ENCODE measurements at places on chromosomes 11 and 22.

DNA sequence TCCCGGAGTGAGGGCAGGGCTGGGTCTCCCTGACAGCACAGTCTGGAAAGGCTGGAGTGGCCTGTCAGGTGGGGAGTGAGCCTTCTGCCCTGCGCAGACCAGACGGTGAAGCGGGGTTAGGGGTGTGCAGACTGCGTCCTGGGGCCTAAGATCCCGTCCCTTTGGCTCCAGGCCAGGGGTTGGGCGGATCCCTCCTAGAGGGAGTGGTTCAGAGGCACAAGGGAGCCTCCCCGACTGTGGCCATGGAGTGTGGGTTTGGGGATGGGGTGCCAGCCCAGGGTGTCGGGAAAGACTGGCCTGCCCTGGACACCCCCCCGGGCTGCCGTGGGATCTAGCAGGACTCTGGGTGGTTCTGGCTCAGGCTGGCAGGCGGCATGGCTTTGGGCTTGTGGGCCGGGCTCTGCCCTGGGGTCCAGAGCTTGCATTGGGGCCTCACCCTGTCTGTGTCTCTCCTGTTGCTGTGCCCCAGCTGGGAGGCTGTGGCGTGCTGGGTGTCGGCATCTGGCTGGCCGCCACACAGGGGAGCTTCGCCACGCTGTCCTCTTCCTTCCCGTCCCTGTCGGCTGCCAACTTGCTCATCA lies 19.5 kb downstream of the TSPAN4 start:
- DNase-seq, result no peak

- DNase-seq, result no peak
Measured at GRCh38 chr11:12172493-12173013, 62.2 kb downstream of the MICAL2 start.

DNA sequence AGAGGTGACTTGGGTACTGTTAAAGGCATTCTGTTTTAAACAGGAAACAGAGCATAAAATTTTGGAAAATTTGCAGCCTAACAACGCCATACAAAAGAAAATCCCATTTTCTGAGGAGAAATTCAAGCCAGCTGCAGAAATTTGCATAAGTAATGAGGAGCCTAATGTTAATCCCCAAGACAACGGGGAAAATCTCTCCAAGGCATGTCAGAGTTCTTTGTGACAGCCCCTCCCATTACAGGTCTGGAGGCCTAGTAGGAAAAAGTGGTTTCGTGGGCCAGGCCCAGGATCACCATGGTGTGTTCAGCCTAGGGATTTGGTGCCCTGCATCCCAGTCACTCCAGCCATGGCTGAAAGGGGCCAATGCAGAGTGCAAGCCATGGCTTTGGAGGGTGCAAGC lies 1333.1 kb upstream of the TENM4 start:
- DNase-seq, result no peak

DNA sequence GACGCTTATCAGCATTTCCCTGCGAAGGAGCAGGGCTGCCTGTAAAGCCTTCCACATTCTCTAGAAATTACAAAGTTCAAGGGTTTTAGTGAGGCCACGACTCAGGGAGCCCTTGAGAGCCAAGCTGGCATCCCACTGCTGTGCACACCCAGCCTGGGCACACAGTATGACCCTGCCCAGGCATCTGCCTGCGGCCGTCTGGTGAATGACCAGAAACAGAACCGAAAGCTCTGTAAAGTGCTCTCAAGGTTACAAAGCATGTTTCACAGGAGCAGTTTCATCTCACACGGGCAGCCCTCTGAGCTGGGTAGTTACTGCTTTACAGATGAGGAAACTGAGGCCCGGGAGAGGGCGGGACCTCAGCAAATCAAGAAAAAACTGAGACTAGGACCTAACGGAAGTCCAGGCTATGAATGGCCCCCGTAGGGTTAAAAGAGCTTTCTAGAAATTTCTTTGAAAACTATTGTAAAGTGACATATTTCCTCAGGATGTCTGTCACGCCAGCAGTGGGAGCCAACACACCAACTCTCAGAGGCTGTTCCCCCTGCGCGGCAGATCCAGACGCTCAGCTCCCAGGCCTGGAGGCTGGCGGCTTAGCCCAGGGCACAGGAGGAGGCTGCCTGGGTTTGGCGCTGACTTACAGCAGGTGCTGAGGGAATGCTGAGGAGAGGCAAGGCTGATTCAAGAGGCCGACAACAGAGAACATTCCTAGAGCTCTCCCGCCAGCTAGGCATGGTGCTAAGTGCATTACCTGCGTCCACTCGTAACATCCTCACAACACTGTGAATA lies 7.7 kb upstream of the TCF20 start:
- DNase-seq, result no peak

- DNase-seq, result no peak
Measured at GRCh38 chr11:69665669-69666068, 9.5 kb downstream of the LTO1 start.

GRCh38 chr11:92678008-92678611 lies 291.3 kb upstream of the MTNR1B start:
- no peak for DNase-seq

DNA sequence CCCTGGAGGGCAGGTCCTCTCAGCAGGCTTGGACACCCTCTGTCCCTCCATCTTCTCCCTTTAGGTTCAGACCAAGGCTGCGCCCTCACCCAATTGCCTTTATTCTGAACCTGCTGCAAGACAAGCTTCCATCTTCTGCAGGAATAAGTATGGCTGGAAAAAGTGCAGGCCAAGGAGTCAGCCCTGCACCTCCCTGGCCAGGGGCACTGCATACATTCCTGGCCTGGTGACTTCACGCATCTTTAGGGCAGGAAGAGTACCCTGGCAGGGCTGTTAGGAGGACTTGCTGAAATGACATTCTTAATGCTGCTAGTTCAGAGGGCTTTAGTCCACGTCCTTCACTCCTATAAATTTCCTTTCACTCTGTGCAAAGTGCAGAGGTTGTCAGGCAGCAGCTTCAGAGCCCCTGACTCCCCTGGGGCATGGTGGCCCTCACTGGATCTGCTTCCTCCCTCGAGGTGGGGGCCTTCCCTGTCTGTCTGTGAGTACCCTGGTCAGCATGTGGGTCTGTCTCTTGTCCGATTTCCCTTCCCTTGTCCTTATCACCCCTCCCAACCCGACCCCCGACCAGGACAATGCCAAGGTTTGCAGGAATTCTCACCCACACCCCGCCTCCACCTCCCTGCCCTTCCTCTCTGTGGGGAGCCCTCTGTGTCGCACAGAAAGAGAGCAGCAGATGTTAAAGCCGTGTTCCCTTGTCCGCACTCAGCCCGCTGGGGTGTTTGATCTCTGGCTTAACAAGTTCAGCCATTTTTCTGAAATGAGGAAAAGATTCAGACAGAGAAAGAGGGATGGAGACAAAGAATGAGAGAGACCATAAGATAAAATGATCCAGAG lies 124.5 kb upstream of the SYT13 start:
- DNase-seq, result no peak

GRCh38 chr11:6876325-6876724 lies at the start of gene OR10A4:
Gene OR10A4 (plus strand): TSS chr11:6876625. CDS start chr11:6876648, 23 bp downstream.
- no peak for DNase-seq

DNA sequence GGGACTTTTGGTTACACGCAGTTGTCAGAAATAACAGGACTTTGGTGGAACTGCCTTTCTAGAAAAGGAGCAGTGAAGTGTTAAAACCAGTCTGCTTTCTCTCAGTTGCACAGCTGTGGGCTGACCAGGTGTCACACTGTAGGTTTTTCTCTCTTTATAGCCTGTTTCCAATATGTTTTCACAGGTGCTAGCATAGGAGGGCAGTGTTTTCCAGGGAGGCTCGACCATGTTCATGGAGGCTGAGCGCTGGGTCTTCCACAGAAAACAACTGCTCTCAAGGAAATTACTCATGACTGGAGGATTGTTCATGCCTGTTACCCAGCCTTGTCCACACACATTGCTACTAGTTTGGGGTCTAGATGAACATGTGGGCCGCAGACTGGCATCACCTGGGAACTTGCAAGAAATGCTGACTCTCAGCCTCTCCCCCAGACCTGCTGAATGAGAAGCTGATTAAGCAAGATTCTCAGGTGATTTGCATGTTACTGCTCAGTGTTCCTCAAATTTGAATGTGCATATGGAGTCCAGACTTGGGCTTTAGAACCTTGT lies 157.7 kb downstream of the MAML2 start:
- DNase-seq, result no peak

GRCh38 chr11:120807414-120808150 lies 216.3 kb upstream of the TBCEL start:
- DNase-seq, result no peak

- peak; percentile 5 for DNase-seq
Measured at GRCh38 chr11:13669544-13670488, 1.3 kb downstream of the FAR1 start.

- no peak for DNase-seq
Measured at GRCh38 chr11:46625406-46625805, 8.1 kb downstream of the ATG13 start.

GRCh38 chr11:102467080-102467708 lies 14.6 kb upstream of the TMEM123 start:
- no peak for DNase-seq

GRCh38 chr11:71433648-71434450 lies 14.3 kb downstream of the DHCR7 start:
- no peak for DNase-seq

DNA sequence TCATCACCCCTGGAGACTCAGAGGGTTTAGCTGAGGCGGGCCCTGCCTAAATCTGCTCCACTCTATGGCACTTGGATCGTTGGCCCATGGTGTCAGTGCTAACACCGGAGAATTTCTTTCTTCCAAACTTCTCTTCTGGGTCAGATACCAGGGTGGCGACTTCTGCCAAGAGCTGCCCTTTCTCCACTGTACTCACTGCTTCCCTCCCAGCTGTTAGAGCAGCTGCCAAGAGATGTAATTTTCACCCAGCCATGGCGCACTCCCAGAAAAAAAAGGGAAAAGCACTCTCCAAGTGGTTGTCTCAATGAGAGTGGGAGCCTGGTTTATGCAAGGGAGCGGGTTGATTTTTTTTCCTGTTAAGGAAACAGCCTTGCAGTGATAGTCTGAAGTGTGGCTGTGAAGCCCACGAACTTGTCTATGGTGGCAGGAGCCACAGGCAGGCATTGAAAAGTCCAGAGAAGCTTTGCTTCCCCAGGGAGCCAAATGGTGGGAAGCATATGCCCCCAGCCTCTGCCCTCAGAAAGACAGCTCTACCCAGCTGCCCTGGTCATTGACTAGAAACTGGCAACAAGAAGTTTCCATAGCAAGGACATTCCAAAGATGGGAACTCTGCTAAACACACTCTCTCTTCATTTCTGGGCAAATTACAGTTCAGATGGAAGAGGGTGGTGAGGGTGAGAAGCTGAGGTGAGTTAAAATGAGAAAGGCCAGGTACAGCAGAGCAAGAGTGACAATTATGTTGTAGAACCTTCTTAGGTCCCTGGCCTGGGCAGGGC lies 10.7 kb downstream of the PCSK7 start:
- DNase-seq, result no peak

DNA sequence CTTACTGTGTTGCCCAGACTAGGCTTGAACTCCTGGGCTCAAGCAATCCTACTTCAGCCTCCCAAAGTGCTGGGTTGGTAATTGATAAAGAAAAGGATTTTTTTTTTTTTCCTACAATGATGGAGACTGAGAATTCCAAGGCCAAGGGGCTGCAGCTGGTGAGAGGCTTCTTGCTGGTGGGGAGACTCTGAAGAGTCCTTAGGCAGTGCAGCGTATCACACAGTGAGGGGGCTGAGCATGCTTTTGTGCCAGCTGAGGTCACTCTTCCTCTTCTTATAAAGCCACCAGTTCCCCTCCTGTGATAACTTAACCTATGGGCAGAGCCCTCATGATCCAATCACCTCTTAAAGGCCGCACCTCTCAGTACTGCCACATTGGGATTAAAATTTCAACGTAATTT lies 28.2 kb upstream of the CCDC81 start:
- no peak for DNase-seq

- DNase-seq, result no peak
Measured at GRCh38 chr22:27203276-27203660, 545.9 kb downstream of the MIAT start.

DNA sequence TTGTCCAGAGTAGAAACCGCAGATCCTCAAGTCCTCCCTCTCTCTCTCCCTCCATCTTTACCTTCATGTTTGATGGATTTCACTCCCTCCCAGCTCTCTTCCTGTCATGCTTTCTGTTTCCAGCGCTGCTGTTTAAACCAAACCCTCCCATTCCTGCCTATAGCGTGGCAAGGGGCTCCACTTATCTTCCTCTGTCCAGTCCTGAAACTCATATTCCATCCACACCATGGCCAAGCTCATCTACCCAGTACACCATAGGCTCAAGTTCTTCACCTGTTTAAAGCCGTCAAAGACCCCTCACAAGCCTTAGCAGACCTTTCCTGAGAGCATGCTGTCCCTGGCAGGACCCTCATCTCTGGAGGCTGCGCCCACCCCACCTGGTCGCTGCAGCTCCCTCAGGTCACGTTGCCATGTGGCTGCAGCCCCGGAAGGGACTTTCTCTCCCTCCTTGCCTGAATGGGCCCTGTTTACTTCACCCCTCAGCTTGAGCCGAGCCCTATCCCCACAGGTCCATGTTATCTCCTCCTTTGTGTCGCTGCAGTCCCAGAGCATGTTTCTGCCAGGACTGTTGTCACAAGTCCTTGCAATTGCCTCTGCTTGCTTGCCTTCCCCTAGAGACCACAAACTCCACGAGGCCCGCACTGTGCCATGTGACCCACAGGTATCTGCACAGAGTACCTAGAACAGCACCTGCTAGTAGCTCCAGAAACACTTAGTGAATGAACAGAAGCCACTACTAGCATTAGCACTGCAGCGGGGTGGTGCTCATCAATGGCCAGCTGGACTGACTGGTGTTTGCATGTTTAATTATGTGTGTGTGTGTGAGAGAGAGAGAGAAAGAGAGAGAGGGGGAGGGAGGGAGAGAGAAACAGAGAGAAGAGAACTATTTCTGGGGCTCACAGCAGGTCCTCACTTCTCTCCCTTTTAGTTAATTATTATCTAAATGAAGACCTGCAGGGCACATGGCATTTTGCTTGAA lies 149.4 kb upstream of the SNX19 start:
- DNase-seq, result no peak

- no peak for DNase-seq
Measured at GRCh38 chr22:17109976-17110375, 11.2 kb downstream of the TMEM121B start.

DNA sequence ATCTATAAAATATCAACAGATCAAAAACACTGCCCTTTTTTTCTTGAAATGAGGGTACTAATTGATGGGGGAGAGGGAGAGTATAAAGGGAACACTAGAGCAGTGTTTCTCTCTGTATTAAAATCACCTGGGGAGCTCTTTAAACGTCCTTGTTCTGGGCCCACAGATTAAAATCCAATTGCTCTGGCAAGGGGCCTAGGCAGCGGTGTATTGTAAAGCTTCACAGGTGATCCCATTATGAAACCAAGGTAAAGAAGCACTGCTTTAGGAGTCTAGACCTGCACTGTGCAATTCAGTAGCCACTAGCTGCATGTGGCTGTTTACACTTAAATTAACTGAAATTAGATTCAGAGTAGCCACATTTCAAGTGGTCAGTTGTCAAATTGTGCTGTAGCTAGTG lies 3.0 kb downstream of the AQP11 start:
- no peak for DNase-seq

- no peak for DNase-seq
Measured at GRCh38 chr11:10543782-10544181, 2.8 kb upstream of the RNF141 start.

- DNase-seq, result no peak
Measured at GRCh38 chr22:27686534-27686933, 115.0 kb downstream of the MN1 start.

- DNase-seq, result no peak
Measured at GRCh38 chr11:16000065-16000464, 356.3 kb downstream of the SOX6 start.
